Heart right ventricle (tissue), 16 donors: ENCODE measurements at places on chromosomes 12 and 14. TPM values are rescaled to one million over a fixed set of nuclear protein-coding genes. Genes with fewer than 3 reads are reported as not detected.
A peak's percentile ranks its signal among the peaks of the same experiment; 100 is the strongest.

TAS2R42 gene
- not detected for total RNA-seq

DCAF5 gene
- total RNA-seq, result 55.4 TPM

- H3K4me3 ChIP-seq, result no peak overlapping the region
- H3K27me3 ChIP-seq, result no peaks in the 10 kb centered on the region
- peak; percentile 85 for DNase-seq
- H3K27ac ChIP-seq, result peak overlapping the region; percentile 28
- peaks cover 30% of the 10 kb centered on the region for H3K4me1 ChIP-seq
These were observed 115.0 kb downstream of the DACT1 start for GRCh38 chr14:58752771-58753201.

DNA sequence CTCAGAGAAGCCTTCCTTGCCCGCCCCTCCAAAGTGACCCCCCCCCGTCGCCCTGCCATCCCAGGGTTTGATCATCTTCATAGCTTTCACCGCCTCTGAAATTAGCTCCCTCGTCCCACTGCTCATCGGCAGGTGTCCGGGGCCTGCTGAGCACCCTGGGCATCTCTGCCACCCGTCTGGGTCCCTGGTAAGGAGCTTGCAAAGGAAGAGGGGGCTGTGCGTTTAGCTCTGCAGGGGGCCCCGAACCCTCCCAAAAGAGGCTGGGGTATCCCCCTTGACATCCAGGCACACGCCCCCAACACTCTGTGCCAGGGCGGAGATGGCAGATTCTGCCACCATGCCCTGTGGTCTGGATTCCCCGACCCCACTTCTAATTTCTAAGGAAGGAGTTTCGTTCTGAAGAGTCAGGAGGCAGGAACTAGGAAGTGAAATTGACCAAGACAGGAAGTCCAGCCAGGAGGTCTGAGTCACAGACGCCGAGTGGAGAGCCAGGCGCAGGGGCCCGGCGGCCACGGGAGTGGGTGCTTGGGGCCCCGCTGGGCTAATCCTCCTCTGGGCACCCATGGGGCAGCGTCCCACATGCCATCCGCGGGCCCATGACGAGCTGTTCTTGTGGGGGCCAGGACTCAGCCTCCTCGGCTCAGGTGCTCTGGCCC, 95.7 kb downstream of the RFLNA start:
- H3K27me3 ChIP-seq, result no peaks in the 10 kb centered on the region
- H3K4me3 ChIP-seq, result no peak overlapping the region
- H3K27ac ChIP-seq, result peak overlapping the region; percentile 96
- peaks cover 98% of the 10 kb centered on the region for H3K4me1 ChIP-seq
- H3K36me3 ChIP-seq, result peaks cover 29% of the 10 kb centered on the region

DNA sequence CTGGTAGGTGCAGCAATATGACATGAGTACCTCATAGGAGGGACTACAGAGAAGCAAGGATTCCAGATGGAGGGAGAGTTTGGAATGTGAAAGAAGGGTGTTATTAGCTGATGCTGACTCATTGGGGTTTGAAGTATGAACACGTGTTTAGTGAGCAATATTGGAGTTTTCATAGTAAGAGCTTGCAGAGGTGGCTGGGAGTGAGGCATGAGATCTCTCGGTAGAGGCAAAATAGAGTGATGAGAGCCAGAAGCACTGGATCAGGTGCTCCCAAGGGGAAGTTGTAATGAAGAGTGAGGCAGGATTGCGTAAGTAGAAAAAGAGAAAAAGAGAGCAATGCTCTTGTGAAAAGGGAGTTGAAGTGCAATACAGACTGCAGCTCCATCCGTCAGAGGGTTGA, 42.1 kb downstream of the MGST1 start:
- H3K27ac ChIP-seq, result no peak overlapping the region
- H3K36me3 ChIP-seq, result no peaks in the 10 kb centered on the region
- H3K4me1 ChIP-seq, result no peaks in the 10 kb centered on the region
- H3K27me3 ChIP-seq, result no peaks in the 10 kb centered on the region
- H3K4me3 ChIP-seq, result no peak overlapping the region

DNA sequence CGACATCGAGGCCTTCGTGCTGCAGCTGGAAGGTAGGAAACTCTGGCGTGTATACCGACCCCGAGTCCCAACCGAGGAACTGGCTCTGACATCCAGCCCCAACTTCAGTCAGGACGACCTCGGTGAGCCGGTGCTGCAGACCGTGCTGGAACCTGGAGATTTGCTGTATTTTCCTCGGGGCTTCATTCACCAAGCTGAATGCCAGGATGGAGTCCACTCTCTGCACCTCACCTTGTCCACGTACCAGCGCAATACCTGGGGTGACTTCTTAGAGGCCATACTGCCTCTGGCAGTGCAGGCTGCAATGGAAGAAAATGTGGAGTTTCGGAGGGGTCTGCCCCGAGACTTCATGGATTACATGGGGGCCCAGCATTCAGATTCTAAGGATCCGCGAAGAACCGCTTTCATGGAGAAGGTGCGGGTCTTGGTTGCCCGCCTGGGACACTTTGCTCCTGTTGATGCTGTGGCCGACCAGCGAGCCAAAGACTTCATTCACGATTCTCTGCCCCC, 1.4 kb downstream of the RIOX1 start:
- no peak overlapping the region for H3K27ac ChIP-seq
- H3K4me1 ChIP-seq, result peaks cover 11% of the 10 kb centered on the region
- no peak overlapping the region for H3K4me3 ChIP-seq
- DNase-seq, result no peak
- H3K27me3 ChIP-seq, result no peaks in the 10 kb centered on the region

DNA sequence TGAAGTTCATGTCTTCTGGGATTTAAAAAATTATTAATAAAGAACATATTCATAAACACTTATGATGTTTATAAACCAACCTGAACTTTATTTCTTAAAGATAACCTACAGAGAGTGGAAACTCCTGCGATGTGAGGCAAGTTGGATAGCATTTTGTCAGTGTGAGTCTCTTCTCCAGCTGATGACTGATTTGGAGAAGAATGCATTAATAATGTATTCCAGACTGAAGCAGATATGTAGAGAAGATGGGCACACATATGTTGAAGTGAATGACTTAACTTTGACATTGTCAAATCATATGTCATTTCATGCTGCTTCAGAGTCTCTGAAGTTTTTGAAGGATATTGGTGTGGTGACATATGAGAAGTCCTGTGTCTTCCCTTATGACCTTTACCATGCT, 7.3 kb downstream of the HELB start:
- no peak overlapping the region for H3K4me3 ChIP-seq
- H3K4me1 ChIP-seq, result no peaks in the 10 kb centered on the region
- H3K27me3 ChIP-seq, result no peaks in the 10 kb centered on the region
- H3K27ac ChIP-seq, result no peak overlapping the region

DNA sequence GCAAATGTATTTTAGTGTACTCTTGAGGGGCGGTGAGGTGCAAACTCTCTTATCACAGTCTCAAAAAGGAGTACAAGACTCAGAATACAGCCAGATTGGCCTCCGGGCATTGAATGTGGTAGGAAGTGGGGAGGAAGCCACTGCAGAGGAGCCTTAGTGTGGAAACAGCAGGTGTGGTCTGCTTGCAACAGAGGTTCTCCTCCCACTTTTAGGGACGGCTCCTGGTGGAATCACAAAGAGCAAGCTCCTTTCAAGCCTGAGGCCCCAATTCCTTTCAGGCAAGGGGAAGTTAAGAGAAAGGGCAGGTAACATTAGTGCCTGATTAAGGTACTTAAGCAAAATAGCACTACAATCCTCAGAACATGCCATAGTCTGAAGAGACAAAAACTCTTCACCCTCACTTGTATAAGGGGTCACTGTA, 23.7 kb upstream of the SLC2A3 start:
- peaks cover 6% of the 10 kb centered on the region for H3K4me1 ChIP-seq
- no peaks in the 10 kb centered on the region for H3K36me3 ChIP-seq
- H3K4me3 ChIP-seq, result peak overlapping the region; percentile 59
- no peaks in the 10 kb centered on the region for H3K27me3 ChIP-seq
- H3K27ac ChIP-seq, result no peak overlapping the region

- H3K4me1 ChIP-seq, result peaks cover 67% of the 10 kb centered on the region
- peaks cover 100% of the 10 kb centered on the region for H3K27me3 ChIP-seq
- H3K4me3 ChIP-seq, result no peak overlapping the region
These were observed 1.6 kb upstream of the PAX9 start for GRCh38 chr14:36659822-36660735.

DNA sequence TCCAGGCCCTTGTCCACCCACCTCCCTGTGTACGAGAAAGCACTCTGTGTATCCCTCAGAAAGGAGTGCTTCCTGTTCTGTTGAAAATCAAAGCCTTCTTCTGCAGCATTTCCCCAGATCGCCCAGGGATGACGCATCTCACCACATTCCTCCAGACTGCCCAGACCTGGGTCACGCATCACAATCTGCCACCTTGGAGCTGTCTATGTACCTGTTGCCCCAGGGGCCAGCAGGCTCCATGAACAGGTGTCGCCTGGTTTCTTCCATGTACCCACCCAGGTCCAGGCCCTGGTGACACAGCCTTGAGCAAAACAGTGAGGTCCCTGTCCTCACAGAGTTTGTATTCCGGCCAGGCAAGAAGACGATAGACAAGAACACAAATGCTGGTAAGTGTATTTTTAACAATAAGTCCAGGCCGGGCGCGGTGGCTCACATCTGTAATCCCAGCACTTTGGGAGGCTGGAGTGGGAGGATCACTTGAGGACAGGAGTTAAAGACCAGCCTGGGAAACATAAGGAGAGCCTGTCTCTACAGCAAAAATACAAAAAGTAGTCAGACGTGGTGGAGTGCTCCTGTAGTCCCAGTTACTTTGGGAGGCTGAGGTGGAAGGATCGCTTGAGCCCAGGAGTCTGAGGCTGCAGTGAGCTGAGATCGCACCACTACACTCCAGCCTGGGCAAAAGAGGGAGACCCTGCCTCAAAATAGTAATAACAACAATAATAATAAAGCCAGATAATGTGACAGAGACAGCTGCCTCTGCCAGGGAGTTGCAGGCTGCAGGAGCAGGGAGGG, 6.8 kb upstream of the PPP1R13B start:
- no peak for DNase-seq
- no peak overlapping the region for H3K4me3 ChIP-seq
- no peaks in the 10 kb centered on the region for H3K27me3 ChIP-seq
- no peaks in the 10 kb centered on the region for H3K36me3 ChIP-seq
- H3K4me1 ChIP-seq, result peaks cover 28% of the 10 kb centered on the region

DNA sequence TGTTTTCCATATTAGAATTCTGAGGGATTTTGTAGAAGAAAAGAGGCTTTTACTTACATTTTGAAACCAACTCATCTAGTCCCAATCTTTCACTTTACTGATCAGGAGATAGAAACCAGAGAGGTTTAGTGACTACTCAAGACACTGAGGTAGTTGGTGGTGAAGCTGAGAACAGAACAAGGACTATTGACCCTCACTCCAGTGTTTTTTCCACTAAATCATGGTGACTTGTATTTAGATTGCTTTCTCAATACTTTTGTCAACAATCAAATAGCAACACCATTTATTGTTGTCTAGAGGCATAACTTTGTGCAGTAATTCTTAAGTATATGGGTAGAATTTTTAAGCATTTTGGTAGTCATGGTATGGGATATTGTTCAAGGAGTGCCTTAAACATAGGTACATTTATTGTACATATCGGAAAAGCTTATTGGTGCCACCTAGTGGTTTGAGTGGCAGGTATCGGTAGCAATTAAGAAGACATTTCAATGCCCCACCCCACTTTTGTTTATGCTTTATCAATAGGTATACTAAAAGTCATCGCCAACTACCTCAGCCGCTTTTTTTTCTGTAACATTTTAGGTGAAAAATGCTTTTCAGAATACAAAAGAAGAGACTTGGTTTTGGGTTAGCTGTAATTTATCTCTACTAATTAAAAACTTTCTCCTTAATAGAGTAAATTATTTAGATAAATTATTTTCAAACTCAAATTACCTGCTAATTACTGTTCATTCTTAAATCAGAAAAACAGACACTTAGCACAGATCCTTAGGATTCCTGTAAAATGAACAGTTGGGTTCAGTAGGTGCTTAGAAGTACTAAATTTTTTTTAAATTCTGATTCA, 47.3 kb upstream of the PAWR start:
- H3K4me3 ChIP-seq, result no peak overlapping the region
- no peaks in the 10 kb centered on the region for H3K36me3 ChIP-seq
- H3K4me1 ChIP-seq, result no peaks in the 10 kb centered on the region
- no peaks in the 10 kb centered on the region for H3K27me3 ChIP-seq
- H3K27ac ChIP-seq, result no peak overlapping the region
